ENCODE measurements at places on chromosomes 1 and 21.

DNA sequence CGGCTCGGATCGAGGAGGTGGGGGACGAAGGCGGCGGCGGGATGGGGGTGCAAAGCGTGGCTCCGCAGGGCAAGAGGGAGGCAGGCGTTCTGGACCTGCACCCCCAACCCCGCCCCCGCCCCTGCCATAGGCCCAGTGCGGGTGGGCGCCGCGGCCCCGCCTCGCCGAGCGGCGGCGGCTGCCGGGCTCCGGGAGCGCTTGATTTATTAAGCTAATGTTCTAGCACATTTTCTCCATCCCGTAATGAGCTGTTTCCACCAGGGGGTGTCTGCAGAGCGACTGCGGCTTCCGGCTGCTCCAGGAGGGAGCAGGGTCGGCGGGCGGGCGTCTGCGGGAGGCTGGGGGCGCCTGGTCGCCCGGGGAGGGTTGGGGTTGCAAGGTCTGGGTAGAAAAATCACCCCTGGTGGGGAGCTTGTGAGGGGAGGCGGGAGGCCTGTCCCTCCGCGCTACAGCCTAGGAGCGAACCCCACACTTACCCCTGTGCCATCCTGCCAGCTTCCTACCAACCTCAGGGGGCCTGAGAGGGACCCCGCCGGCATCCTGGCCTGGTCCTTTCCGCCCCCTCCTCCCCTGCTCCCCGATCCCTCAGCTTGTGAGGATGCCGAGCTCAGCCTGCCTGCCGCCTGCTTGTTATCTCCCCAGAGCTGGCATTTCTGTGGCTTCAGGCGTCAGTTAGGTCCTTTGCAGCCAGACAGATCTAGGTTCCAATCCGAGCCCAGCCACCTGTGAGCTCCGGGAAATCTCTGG is 48.5 kb upstream of the ACOT11 start:
- DNase-seq, result no peak

- no peak for DNase-seq
Observed at GRCh38 chr1:118210723-118211110, 25.7 kb upstream of the SPAG17 start.

DNA sequence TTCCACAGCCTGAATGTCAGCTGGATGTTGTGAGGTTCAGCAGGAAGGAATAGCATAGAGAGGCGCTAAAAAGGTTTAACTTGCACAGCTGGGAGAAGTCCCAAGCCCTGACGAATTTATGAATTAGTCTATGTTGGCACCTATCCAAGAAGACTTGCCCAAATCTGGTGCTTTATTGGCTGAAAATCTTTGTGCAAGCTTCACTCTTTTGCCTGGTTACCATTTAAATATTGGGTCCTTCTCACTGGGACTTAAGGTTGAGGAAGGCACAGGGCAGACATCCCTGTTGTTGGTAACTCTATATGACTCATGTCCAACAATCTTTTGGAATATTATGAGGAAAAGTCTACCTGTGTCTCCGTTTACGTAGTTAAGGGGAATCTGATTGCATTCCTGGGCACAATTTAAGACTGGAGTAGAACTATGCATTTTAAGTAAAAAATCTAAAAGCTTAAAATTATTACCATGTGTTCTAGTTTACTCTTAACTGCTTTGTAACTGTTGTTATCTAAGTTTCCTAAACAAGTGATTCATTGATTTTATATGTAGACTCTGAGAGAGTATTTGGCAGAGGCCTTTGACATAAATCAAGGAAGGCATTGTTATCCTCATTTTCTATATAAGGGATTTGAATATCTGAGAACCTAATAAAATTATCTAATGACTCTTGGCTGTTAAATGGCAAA is 181.7 kb upstream of the DPYD start:
- no peak for DNase-seq

DNA sequence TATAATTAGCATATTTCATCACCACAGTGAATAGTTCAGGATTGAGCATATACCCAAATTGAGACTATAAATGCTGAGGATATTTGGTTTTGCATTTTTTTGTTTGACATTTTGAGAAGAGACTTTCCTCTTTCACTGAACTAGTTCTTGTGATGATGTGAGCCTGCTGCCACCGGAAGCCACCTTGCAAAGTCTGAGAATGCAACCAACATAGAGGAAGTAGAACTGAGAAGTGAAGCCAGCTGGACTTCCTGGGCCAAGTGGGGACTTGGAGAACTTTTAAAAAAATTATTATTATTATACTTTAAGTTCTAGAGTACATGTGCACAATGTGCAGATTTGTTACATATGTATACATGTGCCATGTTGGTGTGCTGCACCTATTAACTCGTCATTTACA is 102.3 kb downstream of the RPE65 start:
- DNase-seq, result peak; percentile 32

GRCh38 chr21:46000182-46000730 is 18.7 kb downstream of the COL6A1 start:
- peak; percentile 14 for DNase-seq

GRCh38 chr1:168053681-168054080 is 83.0 kb downstream of the GPR161 start:
- no peak for DNase-seq

DNA sequence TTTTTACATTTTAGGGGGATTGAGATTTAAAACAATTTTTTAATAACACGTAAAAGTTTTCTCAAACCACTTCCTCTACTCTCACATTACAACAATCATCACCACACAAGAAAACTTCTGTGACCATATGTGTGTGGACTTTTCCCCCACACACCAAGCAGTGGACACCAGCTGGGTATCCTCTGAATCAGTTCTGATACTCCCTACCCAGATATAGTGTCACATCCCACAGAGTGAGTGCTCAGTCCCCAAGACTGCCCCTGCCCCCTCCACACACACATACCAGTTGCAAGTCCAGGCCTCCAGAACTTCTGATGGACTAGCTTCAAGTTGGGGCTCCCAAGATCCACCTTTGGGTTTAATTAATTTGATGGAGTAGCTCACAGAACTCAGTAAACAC is 53.3 kb upstream of the QSOX1 start:
- DNase-seq, result no peak

DNA sequence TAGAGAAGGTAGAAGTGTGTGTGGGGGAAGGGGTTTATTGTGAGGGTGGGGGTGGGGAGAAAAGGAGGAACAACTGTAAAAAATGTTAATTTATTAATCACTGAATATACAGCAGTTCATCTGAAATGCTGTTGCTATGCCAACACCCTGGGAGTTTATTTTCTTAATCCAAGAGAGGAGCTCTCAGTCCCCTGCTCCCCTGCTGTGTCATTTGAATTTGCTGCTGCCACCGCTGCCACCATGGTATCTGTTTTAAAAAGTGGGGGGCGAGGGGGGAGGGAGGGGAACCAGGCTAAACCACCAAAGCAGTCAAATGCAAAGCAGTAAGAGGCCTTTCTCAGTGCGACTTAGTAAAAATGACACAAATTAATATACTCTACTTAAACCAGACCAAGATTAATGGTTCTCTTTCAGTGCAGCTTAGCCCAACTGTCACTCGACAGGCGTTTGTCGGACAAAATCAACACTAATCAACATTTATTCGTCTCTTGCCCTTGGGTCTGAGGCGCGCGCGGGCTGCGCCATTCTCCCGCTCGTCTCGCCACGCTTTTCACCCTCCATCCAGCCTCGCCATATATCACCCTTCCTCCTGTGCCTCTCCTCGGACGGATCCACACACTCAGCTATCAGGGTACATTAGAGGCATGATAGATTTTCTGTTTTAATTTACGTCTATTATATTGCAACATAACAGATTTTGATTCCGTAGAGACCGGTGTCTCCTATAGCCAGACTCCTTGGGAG is 76.2 kb downstream of the PBX1 start:
- DNase-seq, result no peak

- no peak for DNase-seq
Observed at GRCh38 chr21:45255381-45256020, 32.2 kb downstream of the POFUT2 start.

GRCh38 chr1:216046336-216046735 is 376.9 kb downstream of the USH2A start:
- DNase-seq, result no peak

- no peak for DNase-seq
Observed at GRCh38 chr1:95657248-95657647, 423.2 kb downstream of the RWDD3 start.

GRCh38 chr1:229024528-229025130 is 246.3 kb upstream of the RAB4A start:
- peak; percentile 90 for DNase-seq

Measured in adrenal gland (tissue), 19 donors.